ENCODE measurements at places on chromosomes 3 and 15.
A peak's percentile ranks its signal among the peaks of the same experiment; 100 is the strongest.

DNA sequence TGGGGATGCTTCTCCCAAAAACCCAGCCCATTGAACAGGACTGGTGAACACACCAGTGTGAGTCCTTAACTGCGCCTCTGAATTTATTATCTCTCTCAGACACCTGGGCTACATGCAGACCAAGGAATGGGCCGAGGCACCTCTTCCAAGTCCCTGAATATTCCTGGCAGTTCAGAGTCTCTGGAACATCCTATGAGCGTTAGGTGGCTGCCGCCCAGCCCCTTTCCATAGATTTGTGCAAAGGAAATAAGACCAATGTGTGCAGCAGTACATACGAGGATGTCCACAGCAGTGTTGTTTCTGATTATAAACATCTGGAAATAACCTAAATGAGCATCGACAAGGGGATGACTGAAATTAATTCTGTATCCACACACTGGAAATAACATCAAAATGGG is 104.9 kb upstream of the RPL32 start:
- DNase-seq: no peak

GRCh38 chr3:31868236-31868635 is 112.8 kb downstream of the OSBPL10 start:
- no peak for DNase-seq

- no peak for DNase-seq
These were observed 276.0 kb downstream of the MFSD1 start for GRCh38 chr3:159077860-159078259.

GRCh38 chr3:44318891-44319311 is 19.7 kb upstream of the TCAIM start:
- no peak for DNase-seq

- peak; percentile 23 for DNase-seq
These were observed 52.6 kb downstream of the LRRC28 start for GRCh38 chr15:99303907-99304306.

- DNase-seq: no peak
These were observed 12.6 kb downstream of the ALAS1 start for GRCh38 chr3:52210550-52211046.

DNA sequence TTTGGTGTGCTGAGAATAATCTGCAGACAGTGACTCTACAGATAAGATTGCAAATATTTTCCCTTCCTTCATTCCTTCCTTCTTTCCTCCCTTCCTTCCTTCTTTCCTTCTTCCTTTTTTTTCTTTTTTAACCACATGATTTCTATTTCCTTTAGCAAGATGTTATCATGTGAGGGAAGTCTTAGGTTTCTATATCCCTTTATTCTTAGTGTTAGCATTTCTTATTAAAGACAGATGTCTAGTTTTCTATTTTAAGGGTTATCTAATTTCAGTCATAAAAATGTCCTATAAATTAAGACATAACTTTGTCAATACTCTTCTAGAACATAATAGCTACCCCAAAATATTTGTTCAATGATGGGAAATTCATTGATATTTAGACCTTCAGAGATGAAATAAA is 470.9 kb downstream of the LPP start:
- no peak for DNase-seq

DNA sequence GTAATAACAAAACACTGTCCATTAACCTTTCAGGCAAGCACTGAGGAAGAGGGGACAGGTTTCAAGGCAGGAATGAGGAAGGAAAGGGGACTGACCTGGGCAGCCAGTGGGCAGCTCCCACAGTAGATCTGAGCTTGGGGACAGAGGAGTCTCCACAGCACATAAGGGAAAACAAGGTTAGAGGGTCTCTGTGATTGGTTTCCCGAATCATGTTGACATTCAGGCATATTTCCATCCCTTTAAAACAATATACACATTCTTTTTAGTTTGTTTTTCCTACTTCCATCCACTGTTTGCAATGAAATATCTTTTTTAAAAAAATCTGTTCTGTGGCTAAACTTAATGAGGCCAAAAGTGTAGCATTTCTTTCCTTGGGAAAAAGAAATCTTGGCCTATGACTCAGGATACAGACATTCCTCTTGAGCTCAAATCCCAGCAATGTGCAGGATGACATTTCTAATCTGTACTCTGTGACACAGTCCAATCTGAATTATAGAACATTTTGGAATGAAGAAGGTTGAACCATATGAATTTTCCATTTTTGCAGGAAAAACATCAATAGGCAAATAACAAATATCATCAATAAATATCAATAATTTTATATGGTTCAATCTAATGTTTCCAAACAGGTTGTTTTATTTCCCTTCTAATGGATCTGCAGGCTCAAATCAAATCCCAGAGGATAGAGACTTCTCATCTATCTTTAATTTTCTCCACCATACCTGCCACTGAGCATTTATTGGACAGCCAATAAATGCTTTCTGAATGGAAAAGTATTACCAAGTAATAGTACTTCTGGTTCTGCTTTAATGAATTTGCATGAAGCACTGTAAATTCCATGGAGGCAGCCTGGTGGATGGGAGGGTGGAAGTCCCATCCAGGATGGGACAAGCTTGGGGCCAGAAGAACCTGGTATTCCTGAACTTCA is 54.1 kb downstream of the ITGB5 start:
- DNase-seq: no peak

- no peak for DNase-seq
These were observed 171.0 kb upstream of the RARB start for GRCh38 chr3:25257026-25257425.

- no peak for DNase-seq
These were observed 6.1 kb downstream of the GRAMD1C start for GRCh38 chr3:113844622-113845222.

- DNase-seq: no peak
These were observed 276.3 kb upstream of the DNAJC19 start for GRCh38 chr3:181265750-181266333.

GRCh38 chr3:12759693-12760565 is 870 bp upstream of the TMEM40 start:
- DNase-seq: no peak

DNA sequence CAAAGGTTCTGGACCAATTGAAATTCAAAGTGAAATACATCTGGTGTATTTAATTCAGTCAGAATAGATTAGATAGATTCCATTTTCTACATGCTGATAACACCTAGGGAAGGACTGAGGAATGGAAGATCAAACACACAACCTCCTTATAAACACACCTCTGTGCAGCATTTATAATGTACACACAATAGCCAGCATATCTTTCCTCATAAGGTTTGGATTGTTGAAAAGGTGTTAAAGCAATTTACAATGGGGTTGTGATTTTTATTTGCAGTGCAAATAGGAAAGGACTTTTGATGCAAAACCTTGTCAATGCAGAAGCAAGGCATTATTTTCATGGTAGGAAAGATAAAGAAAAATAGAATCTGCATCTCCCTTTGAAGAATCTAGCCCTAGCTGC is 448.9 kb upstream of the KCNMB2 start:
- no peak for DNase-seq

DNA sequence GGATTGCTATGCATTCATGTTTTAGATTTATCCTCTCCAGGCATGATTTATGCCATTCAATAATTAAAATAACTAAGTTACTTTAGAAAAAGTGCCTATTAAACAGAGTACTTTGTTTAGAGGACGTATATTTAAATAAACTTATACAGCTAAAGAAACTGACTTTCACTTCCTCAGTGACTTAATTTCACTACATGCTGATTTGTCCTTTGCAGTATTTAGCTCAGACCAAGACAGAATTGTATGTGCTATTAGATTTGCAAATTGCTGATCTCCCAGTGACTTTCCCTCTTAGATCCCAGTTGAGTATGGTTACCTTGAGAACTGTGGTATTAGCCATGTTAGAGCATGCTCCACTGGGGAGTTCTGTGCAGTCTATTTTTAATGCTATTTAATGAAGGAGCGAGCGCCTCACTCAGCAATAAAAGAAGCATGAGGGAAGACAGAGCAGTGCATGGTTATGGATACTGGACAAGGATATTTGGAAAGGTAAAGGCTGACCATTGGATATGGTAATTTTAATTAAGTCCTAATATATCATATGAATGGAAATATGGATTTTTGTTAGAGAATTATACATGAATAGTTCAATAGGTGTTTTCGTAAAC is 2.7 kb downstream of the ARPP21 start:
- no peak for DNase-seq

DNA sequence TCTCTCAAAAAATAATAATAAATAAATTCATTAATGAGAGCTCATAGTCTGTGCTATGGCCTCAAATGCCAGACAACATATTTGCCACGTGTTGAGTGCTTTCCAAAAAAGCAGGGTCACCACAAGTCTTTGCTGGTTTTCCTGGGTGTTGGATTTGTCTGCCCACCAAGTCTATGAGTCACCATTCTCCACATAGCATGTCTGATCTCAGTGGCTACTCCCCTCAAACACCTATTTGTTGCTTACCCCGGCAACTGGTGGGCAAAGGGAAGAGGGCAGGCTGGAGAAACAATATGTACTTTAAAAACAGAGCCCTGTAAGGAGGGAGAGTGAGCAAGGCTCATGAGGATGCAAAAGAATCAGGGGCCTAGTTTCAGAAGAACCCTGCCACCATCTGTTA is 120.0 kb upstream of the ARRDC4 start:
- DNase-seq: no peak

GRCh38 chr3:121696186-121696585 is 35.5 kb upstream of the HCLS1 start:
- no peak for DNase-seq

- DNase-seq: no peak
These were observed 37.1 kb downstream of the SLCO3A1 start for GRCh38 chr15:91890614-91891013.

DNA sequence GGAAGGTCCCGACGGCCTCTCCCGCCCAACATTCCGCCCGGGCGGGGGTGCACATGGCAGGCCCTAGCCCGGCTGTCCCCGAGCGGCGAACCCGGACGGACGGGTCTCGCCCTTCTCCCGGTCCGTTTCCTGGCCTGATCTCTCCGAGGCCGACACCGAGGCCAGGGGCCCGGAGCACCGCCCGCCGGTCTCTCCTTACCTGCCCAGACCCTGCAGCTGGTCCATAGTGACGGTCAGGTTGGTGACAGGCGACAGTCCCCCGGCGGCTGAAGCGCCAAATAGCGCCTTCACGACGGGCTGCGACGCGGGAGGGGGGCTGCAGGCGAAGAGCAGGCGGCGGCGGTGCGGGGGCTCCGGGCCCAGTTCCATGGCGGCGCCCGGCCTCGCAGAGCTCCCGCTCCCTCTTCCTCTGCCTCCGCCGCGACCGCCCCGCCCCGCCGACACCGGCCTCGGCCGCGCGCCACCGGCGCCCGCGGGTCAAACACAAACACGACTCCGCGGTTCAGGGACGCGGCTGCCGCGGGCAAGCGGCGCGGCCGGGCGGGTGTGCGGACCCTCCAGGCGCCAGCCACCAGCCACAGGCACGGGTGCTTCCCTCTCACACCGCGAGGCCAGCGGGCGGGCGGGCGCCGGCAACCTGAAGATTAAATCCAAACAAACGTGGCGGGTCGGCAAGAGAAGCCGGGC is 495 bp downstream of the CDC25A start:
- no peak for DNase-seq

DNA sequence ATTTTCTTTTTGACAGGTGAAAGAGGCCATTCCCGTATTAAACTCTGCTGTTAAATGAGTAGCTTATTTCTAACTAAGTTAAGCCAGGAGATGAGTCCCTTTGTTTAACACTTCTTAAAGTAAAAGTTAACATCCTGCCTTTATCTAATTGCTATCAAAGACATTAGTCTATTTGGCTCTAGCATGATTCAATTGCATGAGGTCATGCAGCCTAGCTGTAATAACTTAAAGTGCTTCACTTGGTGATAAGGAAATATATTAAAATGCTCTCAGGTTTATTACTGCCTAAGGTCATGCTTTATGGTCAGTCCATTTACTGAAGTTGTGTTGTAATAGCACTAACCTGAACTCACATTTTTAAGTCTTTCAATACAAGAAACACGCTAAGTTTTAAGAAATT is 82.3 kb upstream of the MLF1 start:
- DNase-seq: no peak

DNA sequence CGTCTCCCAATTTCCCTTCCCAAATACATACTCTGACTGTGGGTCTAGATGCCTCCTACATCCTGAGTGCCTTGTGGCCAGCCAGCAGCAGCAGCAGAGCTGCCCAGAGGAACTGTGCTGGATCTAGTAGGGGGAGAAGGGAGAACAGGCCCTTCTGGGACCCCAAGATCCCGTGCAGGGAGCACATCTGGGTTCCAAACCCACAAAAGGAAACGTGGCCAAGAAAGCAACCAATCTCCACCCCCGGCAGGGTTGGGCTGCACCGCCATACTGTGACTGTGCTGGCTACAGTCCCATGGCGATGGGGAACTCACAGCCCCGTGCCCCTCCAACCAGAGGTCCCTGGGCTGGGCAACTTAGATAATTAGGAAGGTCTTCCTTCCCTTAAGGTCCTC is 86.3 kb downstream of the PPCDC start:
- DNase-seq: no peak

GRCh38 chr15:65032801-65033537 is 3.5 kb upstream of the MTFMT start:
- DNase-seq: no peak

GRCh38 chr3:57889807-57890206 is 118.4 kb upstream of the FLNB start:
- no peak for DNase-seq

DNA sequence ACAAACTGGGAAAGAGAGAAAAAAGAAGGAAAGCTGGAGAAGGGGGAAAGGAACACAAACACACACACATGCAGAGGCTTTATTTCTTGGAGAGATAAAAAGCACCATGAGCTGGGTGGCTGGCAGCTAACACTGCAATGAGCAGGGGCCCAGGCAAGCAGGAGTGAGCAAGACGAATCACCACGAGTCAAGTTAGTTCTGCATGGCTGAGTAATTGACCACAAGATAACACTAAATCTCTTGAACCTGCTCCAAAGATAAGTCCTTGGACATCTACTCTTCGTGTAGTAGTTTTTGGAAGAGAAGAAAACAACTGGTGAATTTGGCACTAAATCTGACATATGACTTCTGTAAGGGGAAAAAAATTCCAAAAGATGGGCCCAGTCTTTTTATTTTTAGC is 100.9 kb downstream of the MYO5A start:
- DNase-seq: no peak

- no peak for DNase-seq
These were observed 223.3 kb downstream of the P3H2 start for GRCh38 chr3:189897406-189897805.

DNA sequence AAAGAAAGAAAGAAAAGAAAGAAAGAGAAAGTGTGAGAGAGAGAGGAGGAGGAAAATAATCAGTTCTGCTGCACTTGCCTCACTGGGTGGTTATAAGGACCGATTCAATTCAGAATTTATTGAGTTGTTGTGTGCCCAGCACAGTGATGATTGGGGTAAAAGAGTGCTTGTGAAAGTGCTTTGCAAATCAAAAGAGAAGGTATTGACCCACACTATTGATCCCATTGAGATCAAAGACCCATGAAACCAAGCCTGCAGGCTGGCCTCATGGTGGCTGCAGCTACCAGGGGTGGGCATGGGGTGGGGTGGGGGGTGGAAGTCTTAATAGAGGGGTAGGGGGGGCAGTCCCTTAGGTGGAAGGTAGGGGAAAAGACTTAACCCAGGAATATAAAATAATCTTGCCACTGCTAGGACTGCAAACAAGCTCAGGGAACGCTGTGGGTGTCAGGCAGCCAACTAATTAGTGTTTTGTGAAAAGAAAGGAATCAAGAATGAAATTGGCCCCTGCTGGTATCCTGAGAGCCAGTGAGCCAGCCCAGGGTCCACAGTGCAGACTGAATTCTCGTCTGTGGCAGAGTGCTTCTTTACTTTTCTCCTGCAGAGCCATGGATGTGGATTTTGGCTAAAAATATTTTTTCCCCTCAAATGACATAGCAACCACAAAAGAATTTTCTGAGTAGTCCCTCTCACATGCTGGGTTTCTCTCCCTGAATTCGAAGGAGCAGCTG is 34.2 kb downstream of the CLEC3B start:
- no peak for DNase-seq

All from NCI-H2081 treated with DMSO at 0.1 percent for 48 hours (cell line).